ENCODE measurements at places on chromosomes 13 and 19.

- peak; percentile 93 for DNase-seq
Measured at GRCh38 chr19:13055213-13056051, 47.2 kb downstream of the LYL1 start.

DNA sequence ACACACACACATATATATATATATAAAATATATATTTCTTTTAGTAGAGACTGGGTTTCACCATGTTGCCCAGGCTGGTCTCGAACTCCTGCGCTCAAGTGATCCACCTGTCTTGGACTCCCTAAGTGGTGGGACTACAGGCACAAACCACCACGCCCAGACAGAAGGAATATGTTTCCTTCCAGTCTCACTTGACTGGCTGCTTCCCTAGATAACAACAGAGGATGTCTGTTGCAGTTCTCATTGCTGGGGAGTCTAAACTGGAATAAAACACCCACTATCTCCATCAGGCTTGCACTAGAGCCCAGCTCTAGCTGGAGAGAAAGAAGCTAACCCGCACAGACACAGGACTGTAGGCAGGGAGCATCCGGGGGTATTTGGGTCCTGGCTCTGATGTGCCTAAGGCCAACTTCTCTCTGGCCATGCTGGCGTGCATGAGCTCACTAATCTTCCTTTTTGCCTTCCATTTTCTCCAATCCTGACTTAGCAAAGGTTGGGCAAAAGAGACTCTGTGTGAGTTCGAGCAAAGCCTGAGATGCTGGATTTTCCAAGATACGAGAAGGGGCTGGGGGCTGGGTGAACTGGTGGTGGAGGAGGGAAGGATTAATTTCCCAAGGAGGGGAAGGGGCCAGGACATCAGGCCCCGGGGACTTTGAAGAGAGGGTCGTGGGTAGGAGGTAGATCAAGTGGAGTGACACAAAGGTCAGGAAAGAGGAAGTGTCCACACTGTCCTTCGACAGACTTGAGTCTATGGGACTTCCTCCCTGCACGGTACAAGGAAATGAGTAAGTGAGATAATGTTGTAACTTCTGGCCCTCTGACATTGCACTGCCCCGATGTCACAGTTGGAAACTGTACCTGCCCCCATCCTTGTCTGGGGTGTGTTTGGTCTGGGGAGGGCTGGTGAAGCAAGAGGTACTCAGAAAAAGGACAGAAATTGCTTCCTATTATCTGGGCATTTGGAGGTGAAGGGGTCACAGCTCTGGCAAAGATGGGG is 22.5 kb upstream of the ALOX5AP start:
- DNase-seq, result no peak

DNA sequence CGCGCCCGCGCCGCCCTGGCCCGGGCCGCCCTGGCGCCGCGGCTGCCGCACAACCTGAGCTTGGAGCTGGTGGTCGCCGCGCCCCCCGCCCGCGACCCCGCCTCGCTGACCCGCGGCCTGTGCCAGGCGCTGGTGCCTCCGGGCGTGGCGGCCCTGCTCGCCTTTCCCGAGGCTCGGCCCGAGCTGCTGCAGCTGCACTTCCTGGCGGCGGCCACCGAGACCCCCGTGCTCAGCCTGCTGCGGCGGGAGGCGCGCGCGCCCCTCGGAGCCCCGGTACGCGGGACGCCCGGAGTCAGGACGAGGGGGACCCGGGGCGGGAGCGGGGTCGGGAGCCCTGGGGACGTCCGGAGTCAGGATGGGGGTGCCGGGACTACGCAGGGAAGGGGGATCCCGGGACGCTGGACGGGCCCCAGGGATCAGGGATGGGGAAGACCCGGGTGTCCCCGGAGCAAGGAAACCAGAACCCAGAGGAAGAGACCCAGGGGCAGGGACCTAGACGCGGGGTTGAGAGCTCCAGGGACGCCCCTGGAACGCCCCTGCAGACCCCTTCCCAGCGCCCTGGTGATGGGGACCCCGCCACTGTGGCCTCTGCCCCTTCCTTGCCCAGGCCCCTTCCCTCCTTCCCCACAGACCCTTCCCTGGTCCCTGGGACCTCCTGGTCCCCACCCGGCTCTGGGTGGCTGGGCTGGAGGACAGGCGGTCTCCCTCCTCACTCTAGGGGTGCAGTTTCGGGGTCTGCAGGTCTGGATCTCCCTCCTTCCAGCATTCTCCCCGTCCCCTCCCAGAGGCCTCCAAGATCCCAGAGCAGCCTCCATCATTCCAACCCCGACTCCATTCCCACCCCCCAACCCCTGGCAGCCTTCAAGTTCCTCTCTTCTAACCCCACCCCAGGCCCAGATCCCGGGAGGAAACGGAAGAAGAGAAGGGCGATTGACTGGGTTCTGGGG is 645 bp downstream of the GRIN3B start:
- DNase-seq, result no peak

GRCh38 chr13:25170554-25171111 is 1.5 kb downstream of the AMER2 start:
- DNase-seq, result no peak

GRCh38 chr19:37955986-37956385 is 49.0 kb downstream of the SIPA1L3 start:
- no peak for DNase-seq

DNA sequence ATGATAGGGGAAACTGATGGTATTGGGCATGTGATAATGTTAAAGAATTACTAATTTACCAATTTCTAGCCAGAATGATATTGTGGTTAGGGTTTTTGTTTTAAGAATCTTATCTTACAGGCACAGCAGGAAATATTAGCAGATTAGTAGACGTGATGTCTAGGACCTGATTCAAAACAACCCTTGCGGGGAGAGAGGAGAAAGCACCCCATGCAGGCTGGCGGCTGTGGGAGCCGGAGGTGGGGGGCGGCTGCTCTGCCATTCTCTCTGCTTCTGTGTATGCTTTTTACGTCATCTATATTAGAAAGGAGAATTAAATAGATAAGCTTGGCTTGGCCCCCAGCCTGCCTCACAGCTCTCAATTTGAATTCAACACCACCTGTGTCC is 41.5 kb downstream of the MLLT1 start:
- no peak for DNase-seq
